Activated CD4-positive, alpha-beta memory T cell treated with anti-CD3 and anti-CD28 coated beads for 36 hours (primary cell): ENCODE measurements at places on chromosomes 5 and 9. TPM values are rescaled to one million over a fixed set of nuclear protein-coding genes. Genes with fewer than 3 reads are reported as not detected.

DNA sequence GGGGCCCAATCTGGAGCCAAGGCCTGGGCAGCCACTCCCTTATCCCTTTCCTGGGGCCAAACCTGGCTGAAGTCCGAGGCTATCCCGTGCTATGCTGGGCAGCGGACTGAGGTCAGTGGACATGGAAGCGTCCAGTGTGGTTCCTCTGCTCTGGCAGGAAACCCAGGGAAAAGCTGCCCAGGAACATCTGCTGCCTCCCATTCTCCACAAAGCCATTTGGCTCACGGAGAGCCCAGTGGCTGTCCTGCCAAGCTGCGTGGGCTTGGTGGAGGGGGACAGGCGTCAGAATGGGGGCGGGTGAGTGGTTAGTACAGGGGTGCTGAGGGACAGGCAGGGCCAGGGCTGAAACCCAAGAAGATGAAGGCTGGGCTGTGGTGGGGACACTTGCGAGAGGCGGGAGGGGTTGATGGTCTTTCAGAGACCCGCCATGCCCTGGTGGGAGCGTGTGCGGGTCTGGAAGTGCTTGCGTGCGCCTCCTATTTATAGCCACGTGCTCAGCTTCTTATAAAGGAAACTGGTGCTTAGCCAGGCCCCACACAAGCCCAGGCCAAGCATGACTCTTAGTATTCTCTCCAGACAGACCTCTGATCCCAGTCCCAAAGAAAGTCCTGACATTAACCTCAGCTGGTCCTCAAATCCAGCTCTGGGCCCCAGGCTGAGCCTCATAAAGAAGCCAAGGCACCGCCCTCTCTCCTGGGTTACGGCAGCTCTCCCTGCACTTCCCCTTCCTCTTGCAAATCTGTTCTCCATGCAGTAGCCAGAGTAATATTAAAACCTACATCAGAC, 9.4 kb upstream of the SLC6A7 start:
- no peak for DNase-seq

- no peak for DNase-seq
These were observed 66.3 kb downstream of the PIP5K1B start for GRCh38 chr9:68771376-68771775.

- DNase-seq = peak; percentile 1
These were observed 25.4 kb downstream of the SERINC5 start for GRCh38 chr5:80230269-80230992.

- no peak for DNase-seq
These were observed 53.8 kb upstream of the PAPPA start for GRCh38 chr9:116099821-116100220.

NPDC1 gene
- total RNA-seq = 36.0 TPM

SCAI gene
- 9.0 TPM for total RNA-seq
